Left lobe of liver (tissue), 2 donors: ENCODE measurements at places on chromosomes 5 and 9.

DNA sequence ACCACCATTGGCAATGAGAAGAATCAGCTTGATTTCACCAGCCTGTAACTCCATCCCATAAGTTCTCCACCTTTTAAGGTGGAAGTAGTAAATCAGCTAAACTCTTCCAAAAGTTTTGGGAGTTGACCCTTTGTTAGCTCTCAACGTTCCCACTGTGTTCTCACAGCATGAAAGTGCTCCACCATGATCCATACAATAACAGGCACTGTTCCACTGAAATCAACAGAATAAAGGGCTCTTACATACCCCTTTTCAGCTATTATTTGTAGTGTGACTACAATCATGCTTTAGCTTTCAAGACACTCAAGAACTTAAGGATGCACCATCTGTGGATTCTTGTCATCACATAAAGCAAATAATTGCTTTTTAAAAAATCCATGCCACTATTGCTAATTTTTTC lies 81.6 kb downstream of the PPP2R2B start:
- no peak for DNase-seq

DNA sequence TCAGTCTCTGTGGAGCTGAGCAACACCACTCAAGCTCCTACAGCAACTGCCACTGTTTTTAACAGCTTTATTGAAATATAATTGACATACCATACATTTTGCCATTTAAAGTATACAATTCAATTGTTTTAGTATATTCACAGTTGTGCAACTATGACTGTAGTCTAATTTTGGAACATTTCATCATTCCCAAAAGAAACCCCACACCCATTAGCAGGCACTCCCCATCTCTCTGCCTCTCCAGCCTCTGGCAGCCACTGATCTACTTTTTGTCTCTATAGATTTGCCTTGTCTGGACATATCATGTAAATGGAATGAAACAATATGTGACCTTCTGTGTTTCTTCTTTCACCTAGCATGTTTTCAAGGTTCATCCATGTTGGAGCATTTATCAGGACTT lies 43.5 kb downstream of the RUSC2 start:
- DNase-seq: no peak

GRCh38 chr9:97863314-97863713 lies 10.3 kb downstream of the FOXE1 start:
- DNase-seq: no peak

DNA sequence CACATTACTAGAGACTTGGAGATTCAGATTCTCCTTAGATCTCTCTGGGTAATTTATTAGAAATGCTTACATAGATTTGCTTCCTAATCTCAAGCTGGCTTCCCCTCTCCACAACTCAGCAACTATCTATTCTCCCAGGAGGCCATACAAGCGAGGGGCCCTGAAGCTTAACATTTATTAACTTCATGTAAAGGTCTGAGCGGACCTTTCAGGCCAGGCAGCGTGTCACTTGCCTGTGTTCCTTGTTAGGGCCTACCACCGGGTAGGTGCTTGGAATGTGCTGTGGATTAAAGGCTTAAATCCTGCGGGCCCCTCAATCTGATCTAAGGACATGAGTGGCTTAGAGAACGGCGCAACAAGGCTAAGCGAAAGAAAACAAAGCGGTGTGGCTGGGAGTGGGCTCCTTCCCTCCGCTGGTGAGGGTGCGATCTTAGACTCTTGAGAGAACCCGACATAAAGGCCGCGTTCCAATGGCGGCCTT lies 712 bp upstream of the HSPA4 start:
- DNase-seq: no peak

- no peak for DNase-seq
Observed at GRCh38 chr5:1207555-1207954, 6.2 kb downstream of the SLC6A19 start.
